ENCODE measurements at places on chromosomes 1 and 21.

- DNase-seq, result peak; percentile 73
Measured at GRCh38 chr21:38159355-38159754, 97.4 kb upstream of the KCNJ15 start.

- no peak for DNase-seq
Measured at GRCh38 chr1:14262637-14263036, 335.8 kb upstream of the KAZN start.

DNA sequence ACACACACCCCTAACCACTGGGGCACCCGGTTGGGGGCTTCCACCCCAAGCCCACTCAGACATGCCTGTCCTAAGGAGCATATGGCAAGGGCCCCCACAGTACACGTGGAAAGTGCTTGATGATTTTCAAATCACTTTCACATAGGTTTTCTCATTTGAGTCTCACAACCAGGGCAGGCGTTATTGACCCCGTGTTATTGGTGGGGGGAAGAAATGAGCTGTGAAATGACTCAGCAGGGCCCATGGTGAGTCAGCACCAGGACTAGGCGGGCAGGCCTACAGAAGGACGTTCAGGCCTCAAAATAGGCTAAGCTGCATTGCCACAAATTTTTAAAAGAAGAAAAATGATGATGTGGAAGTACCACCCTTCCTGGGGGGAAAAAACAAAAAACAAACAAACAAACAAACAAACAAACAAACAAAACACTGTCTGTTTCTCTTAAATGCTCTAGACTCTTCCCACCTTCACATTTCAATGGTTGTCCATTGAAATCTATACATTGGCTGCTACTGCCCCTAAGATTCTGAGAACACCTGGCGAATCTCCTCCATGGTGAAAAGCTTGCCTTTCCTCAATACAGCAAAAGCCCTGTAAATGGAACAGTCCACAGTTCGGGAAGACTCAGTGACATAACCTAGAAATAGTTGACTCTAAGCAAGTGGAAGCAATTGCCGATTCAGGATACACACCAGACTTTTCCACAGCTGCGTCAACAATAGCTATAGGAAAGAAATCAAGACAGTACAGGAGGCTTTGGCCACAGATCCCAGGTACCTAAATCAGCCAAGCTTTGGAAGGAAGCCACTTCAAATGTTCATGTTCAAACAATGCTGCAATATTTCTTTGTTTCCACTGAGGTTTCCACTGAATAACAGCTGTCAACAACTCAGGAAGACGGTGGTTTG lies 234.7 kb downstream of the TOMM20 start:
- peak; percentile 65 for DNase-seq

- DNase-seq, result no peak
Measured at GRCh38 chr1:51650198-51650597, 33.3 kb downstream of the OSBPL9 start.

GRCh38 chr1:173590557-173590956 lies 12.3 kb downstream of the SLC9C2 start:
- DNase-seq, result no peak

Data from myocyte (in vitro differentiated cells).